ENCODE measurements at places on chromosomes 3 and 15. TPM values are rescaled to one million over a fixed set of nuclear protein-coding genes. Genes with fewer than 3 reads are reported as not detected.

- peak; percentile 66 for DNase-seq
These were observed 65.3 kb downstream of the KLF13 start for GRCh38 chr15:31391687-31392671.

- DNase-seq, result no peak
These were observed 531.0 kb upstream of the NR2F2 start for GRCh38 chr15:95799286-95800200.

DHFR2 gene
- total RNA-seq, result 1.6 TPM

SPTSSB gene
- 1.4 TPM for total RNA-seq

PPARG gene
- 0.42 TPM for total RNA-seq

ECE2 gene
- not detected for total RNA-seq

AADAC gene
- total RNA-seq, result not detected

OR5H2 gene
- total RNA-seq, result not detected

KLHL6 gene
- total RNA-seq, result not detected

CAMK2N2 gene
- 12.6 TPM for total RNA-seq
